ENCODE measurements at places on chromosomes 3 and 15.

- no peak overlapping the region for H3K4me3 ChIP-seq
- H3K36me3 ChIP-seq, result no peaks in the 10 kb centered on the region
- no peaks in the 10 kb centered on the region for H3K27me3 ChIP-seq
- H3K27ac ChIP-seq, result no peak overlapping the region
- DNase-seq, result no peak
- H3K4me1 ChIP-seq, result no peaks in the 10 kb centered on the region
These were observed 21.4 kb downstream of the CCDC191 start for GRCh38 chr3:114034787-114035545.

DNA sequence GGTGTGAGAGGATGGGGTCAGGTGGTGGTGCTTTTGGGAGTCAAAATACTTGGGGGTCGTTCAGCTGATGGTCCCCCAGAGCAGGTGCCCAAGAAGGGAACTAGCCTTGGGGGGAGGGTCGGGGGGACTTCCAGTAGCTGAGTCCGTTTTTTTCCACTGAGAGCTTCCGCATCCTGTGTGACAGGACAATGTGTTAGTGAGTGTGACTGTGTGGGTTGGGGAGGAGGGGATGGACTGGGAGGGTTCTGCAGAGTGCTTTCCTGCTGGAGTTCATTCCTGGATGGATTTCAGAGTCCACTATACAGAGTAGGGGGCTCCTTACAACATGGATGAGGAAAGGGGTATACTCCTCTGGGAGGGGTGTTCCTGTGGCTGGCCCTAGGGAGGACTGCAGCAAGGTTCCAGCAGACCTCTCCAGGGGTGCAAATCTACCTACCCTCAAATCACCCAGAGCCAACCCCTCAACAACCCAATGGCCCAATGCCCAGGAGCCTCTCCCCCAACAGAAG is 601 bp upstream of the HYAL2 start:
- H3K4me1 ChIP-seq, result peaks cover 44% of the 10 kb centered on the region
- no peaks in the 10 kb centered on the region for H3K27me3 ChIP-seq

DNA sequence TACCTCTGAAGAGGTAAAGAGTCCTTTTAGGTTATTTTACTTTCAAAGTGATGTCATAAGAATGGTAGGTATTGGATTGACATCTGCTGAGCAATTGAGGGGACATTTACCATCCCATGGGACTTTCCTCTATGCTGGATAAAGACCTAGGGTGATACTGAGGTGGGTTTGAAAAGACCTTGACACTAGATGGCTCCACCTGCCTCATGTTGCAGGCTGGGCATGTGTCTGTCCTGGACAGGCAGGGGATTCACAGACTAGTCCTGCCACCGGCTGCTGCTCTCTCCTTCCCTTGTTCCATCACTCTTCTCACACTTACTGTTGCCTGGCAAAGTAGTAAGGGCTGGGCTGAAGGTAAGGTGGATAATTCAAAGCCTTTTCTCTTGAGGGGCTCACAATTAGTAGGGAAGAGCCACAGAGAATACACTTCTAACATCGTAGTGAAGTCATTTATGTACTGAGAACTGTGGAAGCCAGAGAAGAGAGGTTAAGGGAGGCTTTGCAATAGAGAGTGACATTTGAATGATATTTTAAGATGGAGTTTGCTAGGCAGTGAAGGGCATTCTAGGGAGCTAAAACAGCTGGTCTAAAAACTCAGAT is 27.7 kb downstream of the TRAK1 start:
- peaks cover 44% of the 10 kb centered on the region for H3K4me1 ChIP-seq
- H3K27me3 ChIP-seq, result no peaks in the 10 kb centered on the region
- no peak overlapping the region for H3K4me3 ChIP-seq
- H3K36me3 ChIP-seq, result no peaks in the 10 kb centered on the region

DNA sequence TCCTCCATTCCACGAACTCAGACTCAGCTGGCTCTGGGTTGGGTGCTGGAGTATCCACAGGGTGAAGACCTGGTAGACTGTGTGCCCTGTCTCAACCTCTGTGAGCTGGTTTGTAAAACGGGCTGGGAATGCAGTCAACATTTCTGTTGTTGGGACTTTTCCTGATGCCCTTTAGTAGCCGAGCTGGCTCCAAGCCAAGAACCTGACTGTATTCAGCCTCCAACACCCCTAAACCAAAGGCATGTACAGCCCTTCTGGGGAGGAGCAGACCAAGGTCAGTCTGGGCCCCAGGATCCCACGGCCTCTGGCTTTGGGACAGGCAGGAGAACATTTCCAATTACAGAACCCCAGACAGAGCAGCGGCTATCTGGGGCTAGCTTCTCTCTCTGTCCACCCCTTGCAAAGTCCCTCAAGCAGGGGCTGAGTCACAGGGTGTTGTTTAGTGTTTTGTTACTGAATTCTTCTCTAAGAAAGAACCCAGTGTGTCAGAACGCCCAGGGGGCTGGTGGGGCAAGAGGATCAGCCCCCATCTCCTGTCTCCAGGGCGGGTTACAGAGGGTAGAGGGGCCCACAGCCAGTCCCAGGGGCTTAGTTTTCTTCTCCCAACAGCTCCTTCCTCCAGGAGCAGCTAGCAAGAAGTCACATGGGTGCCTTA is 56.8 kb upstream of the SLC6A6 start:
- H3K4me1 ChIP-seq, result no peaks in the 10 kb centered on the region
- no peaks in the 10 kb centered on the region for H3K36me3 ChIP-seq
- H3K4me3 ChIP-seq, result no peak overlapping the region
- no peak overlapping the region for H3K27ac ChIP-seq
- peaks cover 3% of the 10 kb centered on the region for H3K27me3 ChIP-seq

GRCh38 chr3:126679831-126680666 is 24.0 kb upstream of the CHCHD6 start:
- H3K4me1 ChIP-seq, result peaks cover 6% of the 10 kb centered on the region
- no peak overlapping the region for H3K4me3 ChIP-seq
- H3K27ac ChIP-seq, result no peak overlapping the region
- peaks cover 20% of the 10 kb centered on the region for H3K27me3 ChIP-seq

GRCh38 chr3:154728285-154728684 is 298.3 kb upstream of the GPR149 start:
- H3K36me3 ChIP-seq, result no peaks in the 10 kb centered on the region
- DNase-seq, result no peak
- no peaks in the 10 kb centered on the region for H3K4me1 ChIP-seq

DNA sequence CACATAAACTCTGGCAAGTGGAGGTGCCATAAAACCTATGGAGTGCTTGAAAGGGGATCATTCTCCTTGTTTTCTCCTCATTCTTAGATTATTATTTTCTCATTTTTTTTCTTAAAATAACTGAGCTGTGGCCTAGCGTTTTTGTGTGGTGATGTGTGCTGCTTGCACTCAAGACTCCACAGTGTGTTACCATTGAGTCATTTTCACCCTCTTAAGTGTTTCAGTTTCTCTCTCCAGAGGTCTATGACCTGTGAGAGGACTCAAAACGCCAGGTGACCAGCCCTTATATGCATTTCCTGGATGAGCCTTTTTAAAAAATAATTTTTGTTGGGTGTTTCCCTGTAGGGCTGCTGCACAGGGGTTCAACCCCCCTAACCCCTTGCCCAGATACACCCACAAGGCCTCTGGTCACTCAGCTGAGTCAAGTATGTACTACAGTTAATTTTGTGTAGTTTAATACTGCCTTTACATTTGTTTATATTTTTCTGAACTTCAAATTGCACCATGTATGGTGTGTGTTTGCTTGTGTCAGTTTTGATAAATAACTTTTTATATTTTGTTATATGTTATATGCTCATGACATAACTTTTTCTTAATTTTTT is 15.4 kb upstream of the BTLA start:
- DNase-seq, result peak; percentile 46
- no peak overlapping the region for H3K4me3 ChIP-seq
- no peak overlapping the region for H3K27ac ChIP-seq
- peaks cover 22% of the 10 kb centered on the region for H3K4me1 ChIP-seq

GRCh38 chr15:73794443-73795133 is 41.4 kb upstream of the INSYN1 start:
- no peak for DNase-seq
- peaks cover 2% of the 10 kb centered on the region for H3K27me3 ChIP-seq
- no peak overlapping the region for H3K4me3 ChIP-seq
- peaks cover 6% of the 10 kb centered on the region for H3K4me1 ChIP-seq
- H3K36me3 ChIP-seq, result no peaks in the 10 kb centered on the region
- no peak overlapping the region for H3K27ac ChIP-seq

DNA sequence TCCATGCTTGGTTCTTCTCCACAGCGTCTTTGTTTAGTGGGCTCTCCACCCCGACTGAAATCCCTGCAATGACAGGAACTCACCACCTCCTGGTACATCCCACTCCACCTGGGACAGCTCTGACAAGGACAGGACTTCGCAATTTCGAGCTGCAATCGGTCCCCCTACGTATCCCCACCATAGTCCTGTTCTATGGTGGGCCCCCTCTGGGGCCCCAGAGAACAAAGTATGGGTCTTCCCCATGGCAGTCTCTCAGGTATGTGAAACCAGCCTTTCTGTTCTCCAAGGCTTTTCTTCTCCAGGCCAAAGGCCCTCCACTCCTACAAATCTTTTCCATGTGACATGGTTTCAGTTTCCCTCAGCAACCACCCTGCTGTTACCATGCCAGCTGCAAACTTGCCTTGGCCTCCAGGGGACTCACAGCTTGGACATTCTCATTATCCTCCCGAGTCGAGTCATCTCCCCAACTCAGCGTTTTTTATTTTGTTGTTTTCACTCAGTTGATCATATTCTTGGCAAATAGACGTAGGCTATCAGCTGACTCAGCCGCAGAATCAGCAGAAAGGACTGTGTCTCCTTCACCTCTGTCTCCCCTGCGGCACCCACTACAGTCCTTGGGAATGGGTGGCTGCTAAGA is 233.3 kb downstream of the OPA1 start:
- DNase-seq, result no peak
- H3K27me3 ChIP-seq, result peaks cover 15% of the 10 kb centered on the region
- H3K4me1 ChIP-seq, result no peaks in the 10 kb centered on the region
- H3K4me3 ChIP-seq, result no peak overlapping the region

DNA sequence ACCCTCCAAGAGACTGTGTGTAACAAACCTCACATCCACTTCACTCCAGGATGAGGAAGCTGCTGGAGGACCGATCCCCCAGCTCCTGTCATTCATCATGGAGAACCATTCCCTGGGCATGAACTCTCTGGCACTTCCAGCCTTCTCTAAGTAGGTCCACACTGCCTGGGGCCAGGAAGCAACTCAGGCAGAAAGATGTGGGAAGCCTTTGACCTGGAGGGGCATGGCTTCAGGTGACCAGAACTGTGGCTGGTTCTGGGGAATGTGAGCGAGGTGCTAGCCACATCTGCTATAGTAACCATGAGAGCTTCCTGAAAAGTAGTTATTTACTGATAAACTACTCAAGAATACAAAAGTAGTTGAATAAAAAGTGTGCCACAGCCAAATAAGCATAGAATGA is 173.7 kb upstream of the CTDSPL start:
- H3K27ac ChIP-seq, result no peak overlapping the region
- H3K4me1 ChIP-seq, result no peaks in the 10 kb centered on the region
- H3K4me3 ChIP-seq, result no peak overlapping the region
- DNase-seq, result no peak
- peaks cover 8% of the 10 kb centered on the region for H3K27me3 ChIP-seq

GRCh38 chr3:171838218-171838720 is 4.9 kb upstream of the TMEM212 start:
- no peaks in the 10 kb centered on the region for H3K36me3 ChIP-seq
- H3K4me3 ChIP-seq, result no peak overlapping the region
- no peak for DNase-seq
- H3K27ac ChIP-seq, result no peak overlapping the region
- peaks cover 25% of the 10 kb centered on the region for H3K27me3 ChIP-seq

All from activated CD8-positive, alpha-beta T cell treated with anti-CD3 and anti-CD28 coated beads, Interleukin-2, amount 10 ng/mL, durations not matched to agents 7 days and 5 days (primary cell).